ENCODE measurements at places on chromosomes 4 and X.

- no peak for DNase-seq
Observed at GRCh38 chr4:7355795-7356194, 78.9 kb downstream of the PSAPL1 start.

- DNase-seq: no peak
Observed at GRCh38 chr4:123613586-123614344, 217.2 kb downstream of the SPRY1 start.

GRCh38 chrX:43813898-43814297 lies 68.4 kb downstream of the MAOB start:
- DNase-seq: peak; percentile 40

DNA sequence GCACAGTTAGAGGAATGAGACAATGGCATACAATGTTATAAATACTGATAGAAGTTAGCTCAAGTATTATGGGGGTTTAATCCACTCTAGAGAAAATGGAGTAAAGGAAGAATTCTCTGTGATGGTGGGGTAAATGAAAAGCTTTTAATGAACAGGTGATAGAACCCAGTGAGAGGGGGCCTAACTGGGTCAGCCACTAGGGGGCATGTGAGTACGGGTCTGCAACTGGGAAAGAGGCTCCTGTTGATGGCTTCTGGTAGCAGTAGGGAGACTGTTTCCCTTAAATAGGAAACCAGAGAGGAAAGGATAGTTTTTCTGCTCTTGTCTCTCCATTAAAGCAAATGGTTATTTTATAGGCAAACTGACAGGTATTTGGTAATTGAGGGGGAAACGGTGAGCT lies 132.8 kb upstream of the GPR101 start:
- peak; percentile 34 for DNase-seq

GRCh38 chr4:113407409-113407808 lies 354.1 kb downstream of the CAMK2D start:
- peak; percentile 56 for DNase-seq

DNA sequence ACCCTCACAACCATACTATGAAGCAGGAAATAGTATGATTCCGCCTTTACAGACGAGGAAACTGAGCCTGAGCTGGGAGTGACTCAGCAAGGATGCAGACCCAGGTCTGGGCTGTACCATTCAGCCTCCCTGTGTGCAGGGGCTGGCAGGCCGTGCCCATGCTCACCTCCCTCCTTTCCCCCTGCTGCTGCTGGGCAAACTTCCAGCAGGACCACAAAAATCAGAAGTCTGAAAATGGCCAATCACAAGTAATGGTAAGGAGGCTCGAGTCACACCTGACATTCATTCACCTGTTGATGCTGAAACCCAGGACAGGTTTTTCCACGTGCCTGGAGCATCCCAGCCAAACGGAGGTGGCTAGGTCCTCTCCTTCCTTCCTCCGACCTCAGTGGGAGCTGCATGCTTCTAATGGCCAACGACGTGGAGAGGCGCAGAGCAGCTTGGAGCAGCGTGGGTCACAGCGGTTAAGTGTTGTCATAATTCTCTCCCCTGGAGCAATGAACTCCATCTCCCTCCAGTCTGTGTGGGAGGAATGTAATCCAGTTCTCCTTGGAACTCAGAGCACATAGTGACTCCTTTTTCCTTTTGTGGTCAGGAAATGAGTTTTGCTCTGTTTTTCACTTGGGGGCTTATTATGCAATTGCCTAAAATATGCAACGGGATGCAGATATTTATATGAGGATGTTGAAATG lies 371.7 kb downstream of the BCOR start:
- DNase-seq: no peak

DNA sequence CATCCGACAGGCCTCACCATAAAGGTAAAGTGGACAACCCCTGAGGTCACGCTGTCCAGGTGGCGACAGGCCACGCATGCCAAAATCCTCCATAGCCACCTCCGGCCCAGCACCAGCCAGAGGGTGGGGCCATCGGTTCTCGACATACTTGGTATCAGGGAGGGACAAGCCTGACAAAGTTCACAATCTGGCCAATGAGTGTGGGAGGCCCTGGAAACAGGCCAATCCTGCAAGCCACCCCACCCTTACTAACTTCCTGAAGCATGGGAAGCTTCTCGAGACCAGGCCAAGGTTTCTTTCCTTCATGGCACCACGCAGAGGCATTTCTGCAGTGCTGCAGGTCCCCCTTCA lies 73.8 kb downstream of the MTMR1 start:
- peak; percentile 22 for DNase-seq
